ENCODE measurements at places on chromosomes 2 and 18. TPM values are rescaled to one million over a fixed set of nuclear protein-coding genes. Genes with fewer than 3 reads are reported as not detected.

GRCh38 chr2:29376541-29376940, 261.3 kb downstream of the CLIP4 start:
- DNase-seq: no peak

The EGR4 gene
- total RNA-seq: 12.5 TPM

The VWC2L gene
- 0.87 TPM for total RNA-seq

The RAPH1 gene
- 31.1 TPM for total RNA-seq

DNA sequence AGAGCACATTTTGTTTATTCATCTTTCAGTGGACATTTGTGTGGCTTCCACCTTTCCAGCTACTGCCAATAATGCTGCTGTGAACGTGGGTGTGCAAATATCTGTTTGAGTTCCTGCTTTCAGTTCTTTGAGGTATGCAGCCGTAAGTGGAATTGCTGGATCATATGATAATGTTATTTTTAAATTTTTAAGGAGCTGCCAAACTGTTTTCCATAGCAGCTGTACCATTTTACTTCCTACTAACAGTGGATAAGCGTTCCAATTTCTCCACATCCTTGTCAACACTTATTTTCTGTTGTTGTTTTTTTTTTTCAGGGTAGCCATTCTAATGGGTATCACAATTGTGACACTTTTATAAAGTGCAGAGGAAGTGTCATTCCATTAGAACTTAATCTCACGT, 162.5 kb downstream of the NCK2 start:
- no peak for DNase-seq

The ZNF892 gene
- 12.3 TPM for total RNA-seq

DNA sequence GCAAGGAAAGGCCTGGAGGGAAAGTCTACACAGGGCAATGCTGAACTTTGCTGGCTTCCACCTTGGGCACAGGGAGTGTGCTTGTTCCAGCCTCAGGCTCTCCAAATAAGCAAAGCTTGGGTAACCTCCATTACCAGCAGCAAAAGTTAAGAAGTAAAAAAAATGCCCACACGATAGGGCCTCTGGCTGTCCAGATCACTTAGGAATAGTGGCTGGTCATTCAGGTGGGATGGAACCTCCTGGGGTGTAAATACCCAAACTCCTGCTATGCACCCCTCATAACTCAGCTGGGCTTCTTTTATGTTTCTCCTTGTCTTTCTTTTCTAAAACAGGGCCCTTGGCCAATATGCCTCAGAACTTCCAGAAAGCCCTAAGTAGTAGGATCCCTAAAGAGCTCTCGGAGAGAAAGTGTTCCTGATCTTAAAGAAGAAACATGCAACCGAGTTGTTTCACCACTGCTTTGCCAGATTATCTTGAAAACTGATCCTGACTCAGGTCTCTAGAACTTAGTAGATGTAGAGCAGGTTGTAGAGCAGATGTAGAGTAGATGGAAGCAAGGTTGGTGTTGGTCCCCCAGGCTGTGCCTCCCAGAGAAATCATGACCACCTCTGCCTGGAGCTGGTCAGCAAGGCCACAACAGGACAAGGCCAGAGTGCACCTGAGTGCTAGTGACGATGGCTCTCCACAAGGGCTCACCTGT, 2.0 kb upstream of the OSR1 start:
- DNase-seq: no peak

The DUSP2 gene
- total RNA-seq: 16.5 TPM

The STPG4 gene
- 3.0 TPM for total RNA-seq

The SPAG16 gene
- total RNA-seq: 111 TPM

The GKN2 gene
- total RNA-seq: not detected

GRCh38 chr2:135851858-135852257, 14.9 kb upstream of the LCT start:
- DNase-seq: no peak
